ENCODE measurements at places on chromosomes 13 and 19. TPM values are rescaled to one million over a fixed set of nuclear protein-coding genes. Genes with fewer than 3 reads are reported as not detected.

- H3K4me1 ChIP-seq: peaks cover 5% of the 10 kb centered on the region
- H3K4me3 ChIP-seq: no peak overlapping the region
- H3K36me3 ChIP-seq: no peaks in the 10 kb centered on the region
- H3K27me3 ChIP-seq: peaks cover 4% of the 10 kb centered on the region
Measured at GRCh38 chr13:45113233-45114224, 6.8 kb upstream of the GTF2F2 start.

DNA sequence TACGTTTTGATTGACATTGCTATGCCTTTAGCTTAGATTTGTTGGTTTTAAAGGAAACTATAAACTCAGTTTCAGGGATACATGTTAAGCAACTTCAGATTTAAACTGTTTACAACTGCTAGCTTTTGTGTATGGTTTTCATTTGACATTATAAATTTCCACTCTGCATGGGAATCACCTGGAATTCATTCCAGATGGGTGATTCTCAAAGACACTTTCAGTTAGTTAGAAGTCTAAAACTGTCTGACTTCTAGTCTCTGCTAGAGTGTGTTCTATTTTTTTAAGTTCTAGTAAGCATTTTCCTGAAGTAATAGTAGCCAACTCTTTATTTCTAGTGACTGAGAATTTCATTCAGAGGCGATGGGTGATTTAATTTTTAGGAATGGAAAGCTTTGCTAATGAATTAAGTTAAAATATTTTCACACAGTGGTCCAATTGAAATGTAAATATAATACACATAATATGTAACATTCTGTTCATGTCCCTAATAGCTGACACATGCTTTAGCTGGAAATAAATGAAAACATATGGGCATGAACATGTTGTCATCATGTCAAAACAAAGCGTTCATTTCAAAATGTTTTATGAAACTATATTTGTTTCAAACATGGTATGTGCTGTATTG lies 58.3 kb upstream of the CSNK1A1L start:
- DNase-seq: no peak
- no peaks in the 10 kb centered on the region for H3K4me1 ChIP-seq
- H3K36me3 ChIP-seq: no peaks in the 10 kb centered on the region

BEST2 gene
- total RNA-seq: not detected

URAD gene
- not detected for total RNA-seq

DNA sequence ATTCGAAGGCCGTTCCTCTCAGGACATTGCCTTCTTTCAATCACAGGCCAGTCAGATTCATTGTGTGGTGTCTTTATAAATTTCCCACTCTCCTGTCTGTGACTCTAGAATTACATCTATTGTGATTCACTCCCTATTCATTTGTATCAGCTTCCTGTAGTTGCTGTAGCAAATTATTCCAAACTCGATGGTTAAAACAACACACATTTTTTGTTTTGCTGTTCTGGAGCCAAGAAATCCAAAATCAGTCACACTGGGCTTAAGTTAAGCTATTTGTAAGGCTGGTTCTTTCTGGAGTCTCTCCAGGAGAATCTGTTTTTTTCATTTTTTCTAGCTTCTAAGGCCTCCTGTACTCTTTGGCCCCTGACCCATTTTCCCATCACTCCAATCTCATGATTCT lies 1487.0 kb upstream of the SLC10A2 start:
- H3K27ac ChIP-seq: no peak overlapping the region
- H3K36me3 ChIP-seq: no peaks in the 10 kb centered on the region
- no peaks in the 10 kb centered on the region for H3K27me3 ChIP-seq
- no peak overlapping the region for H3K4me3 ChIP-seq
- DNase-seq: no peak
- H3K4me1 ChIP-seq: no peaks in the 10 kb centered on the region

DNA sequence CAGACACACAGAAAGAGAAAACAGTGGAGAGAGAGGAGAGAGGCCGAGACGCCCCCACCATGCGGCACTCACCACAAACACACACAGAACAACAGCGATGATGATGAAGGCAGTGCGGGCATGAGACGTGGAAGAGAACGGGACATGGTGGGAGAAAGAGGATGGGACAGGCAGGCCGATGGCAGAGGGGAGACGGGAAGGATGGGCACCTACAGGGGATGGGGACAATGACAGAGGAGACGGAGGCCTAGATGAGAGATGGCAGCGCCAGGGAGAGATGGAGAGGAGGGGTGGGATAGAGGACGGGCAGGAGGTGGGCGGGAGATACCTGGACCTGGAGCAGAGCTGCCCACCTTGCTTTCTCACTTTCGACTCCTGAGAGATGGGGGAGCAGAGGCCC lies 1.1 kb upstream of the KLK14 start:
- no peaks in the 10 kb centered on the region for H3K27me3 ChIP-seq
- no peaks in the 10 kb centered on the region for H3K36me3 ChIP-seq
- H3K27ac ChIP-seq: no peak overlapping the region
- no peak for DNase-seq
